ENCODE measurements at places on chromosomes 6 and 20.

DNA sequence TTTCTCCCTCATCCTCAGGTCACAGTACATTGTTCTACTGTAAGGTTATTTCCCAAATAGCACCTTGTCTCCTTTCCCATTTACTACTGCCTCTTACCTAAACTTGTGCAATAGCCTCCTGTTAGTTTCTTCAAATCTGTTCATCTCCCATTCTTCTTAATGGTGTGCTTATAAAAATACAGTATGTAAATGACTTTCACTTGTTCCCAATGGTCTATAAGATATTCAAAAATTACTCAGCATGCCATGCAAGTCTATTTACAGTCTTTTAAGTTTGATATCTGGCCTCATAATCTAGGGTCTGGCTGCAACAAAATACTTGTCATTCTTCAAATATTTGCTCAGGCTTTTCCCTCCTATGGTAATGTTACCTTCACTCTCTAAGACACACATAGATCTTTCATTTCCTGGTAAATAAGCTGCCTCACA is 31.5 kb upstream of the RHAG start:
- DNase-seq: no peak

DNA sequence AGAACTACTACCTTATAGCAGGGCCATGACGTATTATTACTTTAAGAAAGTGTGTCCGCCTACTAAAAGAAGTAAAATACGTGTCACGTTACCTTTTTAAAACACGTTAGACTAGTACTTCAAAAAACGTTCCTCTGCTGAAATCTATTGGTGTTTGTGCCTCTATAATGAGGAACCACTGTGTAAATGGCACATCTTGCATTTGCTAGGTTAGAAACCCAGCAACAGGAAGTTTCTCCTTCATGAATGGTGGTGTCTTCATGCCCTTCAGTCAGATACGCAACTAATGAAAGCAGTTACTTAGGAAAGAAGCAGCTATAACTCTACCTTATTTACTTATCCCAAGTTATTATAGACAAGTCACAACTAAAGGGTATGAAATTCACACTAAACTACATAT is 343.5 kb downstream of the RNGTT start:
- DNase-seq: no peak

- peak; percentile 5 for DNase-seq
Observed at GRCh38 chr6:118263921-118264486, 284.1 kb upstream of the PLN start.

DNA sequence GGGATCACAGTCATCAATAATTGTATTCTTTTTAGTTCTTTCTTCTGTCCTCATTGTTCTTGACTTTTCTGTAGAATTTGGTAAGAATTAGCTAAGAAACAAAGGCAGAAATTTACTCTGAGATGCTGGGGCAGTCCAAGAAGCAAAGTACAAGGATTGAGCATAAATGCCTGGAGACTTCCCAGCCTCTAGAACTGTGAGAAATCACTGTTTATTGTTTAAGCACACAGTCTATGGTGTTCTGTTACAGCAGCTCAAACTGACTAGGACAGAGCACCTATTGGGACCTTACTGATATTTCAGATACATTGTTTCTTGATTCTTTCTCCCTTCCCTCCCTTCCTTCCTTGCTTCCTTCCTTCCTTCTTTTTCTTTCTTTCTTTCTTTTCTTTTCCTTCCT is 192.7 kb upstream of the SLC35B3 start:
- no peak for DNase-seq

DNA sequence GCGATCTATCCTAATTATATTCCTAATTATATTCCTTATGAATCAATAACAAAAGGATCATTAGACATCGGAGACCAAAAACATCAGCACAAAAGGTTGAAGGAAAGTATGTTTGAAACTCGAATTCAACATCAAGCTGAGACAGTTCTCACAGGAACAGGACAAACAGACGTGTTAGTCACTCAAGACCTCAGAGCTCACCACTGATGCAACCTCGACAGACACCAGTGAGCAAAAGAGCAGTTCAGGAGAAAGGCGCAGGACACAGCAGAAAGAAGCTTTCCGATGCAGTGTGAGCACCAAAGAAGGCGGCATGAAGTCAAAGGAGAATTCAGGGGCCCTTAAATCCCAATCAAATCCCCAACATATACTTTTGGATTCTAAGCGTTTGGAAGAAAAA is 6.3 kb upstream of the RAMACL start:
- DNase-seq: peak; percentile 45

DNA sequence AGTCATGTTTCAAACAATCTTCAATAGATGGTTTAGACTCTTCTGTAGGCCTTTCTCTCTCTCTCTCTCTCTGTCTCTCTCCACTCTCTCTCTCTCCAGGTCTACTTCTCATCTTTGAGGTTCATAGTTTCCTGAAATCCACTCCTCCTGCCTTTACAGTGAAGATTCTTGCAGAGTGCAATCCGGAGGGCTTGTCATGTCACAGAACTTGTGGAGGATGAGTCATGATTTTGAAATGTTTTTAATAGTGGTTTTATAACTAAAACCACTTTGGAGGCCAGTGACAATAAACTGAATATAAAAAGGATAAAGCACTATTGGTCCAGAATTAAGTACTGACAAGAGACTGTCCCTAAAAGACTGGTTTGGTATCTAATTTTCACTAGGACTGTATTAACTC is 156.3 kb downstream of the KIF6 start:
- peak; percentile 79 for DNase-seq

DNA sequence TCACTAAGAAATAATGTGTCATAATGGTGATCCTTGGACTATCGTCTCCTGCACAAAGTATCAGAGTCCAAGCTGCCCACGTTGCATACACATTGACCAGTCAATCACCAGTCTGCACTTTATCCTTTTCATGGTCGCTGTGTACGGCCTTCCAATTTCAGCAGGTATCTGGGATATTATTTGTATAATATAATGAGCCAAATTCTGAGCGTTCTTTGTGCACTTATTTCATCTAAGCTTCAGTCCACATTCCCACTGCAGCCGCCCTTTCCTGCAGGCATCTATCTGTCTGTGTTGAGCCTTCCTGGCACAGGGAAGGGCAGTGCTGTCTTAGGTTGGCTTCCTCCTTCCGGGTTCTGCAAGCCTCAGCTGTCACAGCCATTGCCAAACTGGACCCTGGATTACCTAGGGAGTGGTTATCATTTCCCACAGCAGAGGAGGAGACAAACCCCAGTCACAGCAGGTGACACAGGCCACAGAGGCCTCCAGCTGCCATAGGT is 174.3 kb downstream of the TTLL2 start:
- no peak for DNase-seq

DNA sequence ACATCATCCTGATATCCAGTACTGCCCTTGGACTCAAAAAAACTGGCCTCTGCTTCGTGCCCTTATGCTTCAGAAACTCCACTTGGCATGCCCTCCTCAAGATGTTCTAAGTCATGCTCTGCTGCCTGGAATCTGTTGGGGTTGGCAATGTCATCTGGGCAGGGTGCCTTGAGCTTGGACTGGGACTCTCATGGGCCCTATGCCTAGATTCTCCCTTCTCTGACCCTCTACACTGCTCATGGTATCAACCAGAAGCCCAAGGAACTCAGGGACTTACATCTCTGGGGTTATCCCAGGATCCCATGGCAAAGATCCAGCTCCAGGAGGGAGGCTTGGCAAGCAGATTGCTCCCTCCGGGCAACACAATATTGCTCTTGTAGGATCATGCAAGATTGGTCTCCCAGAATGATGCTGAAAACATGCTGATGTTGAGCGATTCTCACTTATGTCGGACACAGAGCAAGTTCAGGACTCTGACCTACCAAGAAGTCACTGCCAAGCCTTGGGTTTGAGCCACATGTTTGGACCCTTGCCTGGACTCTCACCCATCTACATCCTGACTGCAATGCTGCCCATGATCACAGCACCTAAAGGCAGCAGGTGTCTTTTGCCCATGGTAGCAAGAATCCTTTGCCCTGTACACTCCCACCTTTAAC is 88.8 kb downstream of the ADAT2 start:
- no peak for DNase-seq

DNA sequence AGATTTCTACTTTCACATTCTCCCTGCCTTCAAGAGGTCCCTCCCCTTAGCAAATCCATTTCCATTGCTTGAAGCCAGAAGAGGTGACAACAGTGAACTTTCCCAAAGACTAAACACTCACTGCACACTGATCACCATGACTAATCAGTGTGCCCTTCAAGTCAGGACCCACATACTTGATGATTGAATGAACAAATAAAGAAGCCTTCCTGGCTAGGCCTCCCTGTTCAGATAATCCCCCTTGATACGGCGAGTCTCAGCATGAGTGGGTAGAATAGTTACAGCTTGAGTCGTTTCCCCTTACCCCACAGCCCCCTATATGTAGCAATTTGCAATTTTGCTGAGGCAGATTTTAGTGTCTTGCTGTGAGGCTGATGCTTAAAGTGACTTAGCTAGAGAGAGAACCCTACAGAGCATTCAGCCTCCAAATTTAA is 102.2 kb downstream of the UNC5CL start:
- DNase-seq: peak; percentile 79

DNA sequence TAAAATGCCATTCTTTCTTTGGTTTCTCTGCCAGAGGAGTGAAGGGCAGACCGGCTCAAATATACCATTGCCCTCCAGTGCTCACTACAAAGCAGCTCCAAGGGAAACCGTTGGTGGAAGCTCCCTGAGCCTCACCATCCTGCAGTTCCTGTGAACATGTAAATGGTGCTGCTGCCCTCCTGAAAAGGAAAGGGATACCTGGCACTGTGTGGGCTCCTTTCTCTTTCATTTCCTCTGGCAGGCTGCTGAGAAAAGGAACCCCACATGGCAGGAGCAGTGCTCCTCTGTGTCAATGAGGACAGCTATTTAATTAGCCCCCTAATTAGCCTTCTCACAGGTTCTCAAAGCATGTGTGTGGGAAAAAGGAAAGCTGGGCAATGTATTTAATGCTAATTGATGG is 142.5 kb downstream of the KLHL32 start:
- DNase-seq: no peak

- no peak for DNase-seq
Observed at GRCh38 chr6:167787896-167788562, 38.7 kb upstream of the AFDN start.

DNA sequence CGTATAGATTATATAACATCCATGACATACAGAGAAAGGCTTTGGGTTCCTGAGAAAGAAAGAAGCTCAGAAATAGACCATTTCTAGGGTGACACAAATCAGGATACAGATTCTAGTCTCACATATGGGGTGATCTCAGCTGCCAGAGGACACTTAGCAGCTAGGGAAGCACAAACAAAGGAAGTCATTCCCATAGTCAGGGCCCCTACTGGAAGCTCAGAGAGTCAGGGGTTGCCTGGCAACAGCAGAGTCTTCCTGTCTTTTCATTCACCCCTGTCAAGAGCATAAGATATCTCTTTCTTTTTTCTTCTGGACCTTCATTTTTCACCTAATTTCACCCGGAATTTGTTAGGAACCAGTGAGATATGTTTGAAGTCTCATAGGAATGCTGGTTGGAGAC is 81.9 kb upstream of the IYD start:
- no peak for DNase-seq

- DNase-seq: no peak
Observed at GRCh38 chr20:46000262-46000996, 8.3 kb upstream of the MMP9 start.

- DNase-seq: no peak
Observed at GRCh38 chr6:75374961-75375400, 90.4 kb upstream of the TMEM30A start.

DNA sequence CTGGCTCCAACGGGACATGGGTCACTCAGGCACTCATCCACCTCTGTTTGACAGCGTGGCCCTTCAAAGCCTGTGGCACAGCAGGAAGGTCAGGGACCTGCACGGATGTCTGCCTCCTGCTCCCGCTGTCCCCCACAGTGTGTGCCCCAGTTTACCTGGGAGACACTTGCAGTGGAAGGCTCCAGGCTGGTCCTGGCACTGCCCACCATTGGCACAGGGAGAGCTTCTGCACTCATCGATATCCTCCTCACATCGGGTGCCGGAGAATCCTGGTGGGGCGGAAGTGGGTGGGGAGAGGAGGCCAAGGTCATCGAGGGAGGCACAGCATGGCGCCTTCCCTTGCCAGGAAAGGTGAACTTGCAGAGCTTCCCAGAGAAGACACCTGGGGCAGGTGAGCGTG is 6.9 kb downstream of the NOTCH4 start:
- DNase-seq: no peak

DNA sequence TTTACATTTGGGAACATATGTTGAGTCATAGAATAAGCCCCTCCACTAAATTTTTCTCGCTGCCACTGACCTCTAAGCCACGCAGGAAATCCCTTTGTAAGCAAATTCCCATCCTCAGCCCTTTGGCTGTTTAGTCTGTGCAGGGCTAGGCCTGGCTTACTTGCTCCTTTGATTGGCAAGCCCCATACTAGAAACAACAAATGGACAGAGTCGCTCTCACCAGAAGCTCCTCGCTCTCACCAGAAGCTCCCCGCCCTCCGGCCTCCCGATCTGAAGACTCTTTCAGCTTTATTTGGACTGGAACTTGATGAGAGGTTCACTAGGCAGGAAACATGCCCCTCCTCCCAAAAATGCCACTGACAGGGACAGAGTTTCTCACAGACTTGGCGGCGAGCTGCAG is 149.2 kb upstream of the EXOC2 start:
- no peak for DNase-seq

GRCh38 chr6:156719720-156720563 is 57.2 kb upstream of the ARID1B start:
- DNase-seq: peak; percentile 93

DNA sequence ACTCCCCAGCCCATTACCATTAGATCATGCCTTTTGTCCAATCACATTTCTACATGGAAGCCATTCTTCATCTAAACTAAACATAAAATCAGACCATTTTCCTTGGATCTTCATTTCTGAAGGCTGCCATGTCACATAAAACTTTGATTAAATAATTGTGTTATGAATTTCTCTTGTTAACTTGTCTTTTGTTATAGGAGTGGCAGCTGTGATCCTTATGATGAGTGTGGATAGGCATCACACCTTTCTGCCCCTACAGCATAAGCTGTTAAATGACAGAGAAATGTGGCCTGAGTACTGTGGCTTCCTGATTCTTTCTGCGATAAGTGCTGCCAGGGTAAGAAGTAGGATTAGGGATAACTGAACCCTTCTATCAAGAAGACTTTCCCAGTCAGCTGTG is 247.1 kb upstream of the MOCS1 start:
- no peak for DNase-seq

GRCh38 chr20:645318-646106 is 7.5 kb downstream of the SRXN1 start:
- peak; percentile 50 for DNase-seq

- peak; percentile 0 for DNase-seq
Observed at GRCh38 chr6:82437701-82438100, 74.1 kb downstream of the TPBG start.
